ENCODE measurements at places on chromosomes 7 and 10.
A peak's percentile ranks its signal among the peaks of the same experiment; 100 is the strongest.

GRCh38 chr7:38702002-38702535 lies 70.9 kb upstream of the AMPH start:
- DNase-seq = no peak

GRCh38 chr10:34778237-34778636 lies 36.9 kb downstream of the PARD3 start:
- no peak for DNase-seq

DNA sequence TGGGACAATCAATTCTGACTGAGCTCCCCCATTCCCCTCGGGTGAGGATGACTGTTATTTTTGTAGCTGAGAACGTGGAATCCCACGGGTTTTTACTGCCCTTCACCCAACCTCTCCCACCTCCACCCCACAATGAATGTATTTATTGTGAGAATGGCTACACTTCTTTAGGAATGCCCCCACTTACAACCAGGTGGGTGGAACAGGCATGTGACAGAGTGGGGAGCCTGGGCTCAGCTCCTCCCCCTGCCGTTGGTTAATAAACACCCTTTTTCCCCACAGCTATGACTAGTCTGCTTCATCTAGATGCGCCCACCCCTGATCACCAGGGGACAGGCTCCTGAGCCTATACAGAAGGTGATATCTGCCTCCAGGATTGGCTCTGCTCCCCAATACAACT lies 2.0 kb downstream of the MRPL43 start:
- DNase-seq = no peak

DNA sequence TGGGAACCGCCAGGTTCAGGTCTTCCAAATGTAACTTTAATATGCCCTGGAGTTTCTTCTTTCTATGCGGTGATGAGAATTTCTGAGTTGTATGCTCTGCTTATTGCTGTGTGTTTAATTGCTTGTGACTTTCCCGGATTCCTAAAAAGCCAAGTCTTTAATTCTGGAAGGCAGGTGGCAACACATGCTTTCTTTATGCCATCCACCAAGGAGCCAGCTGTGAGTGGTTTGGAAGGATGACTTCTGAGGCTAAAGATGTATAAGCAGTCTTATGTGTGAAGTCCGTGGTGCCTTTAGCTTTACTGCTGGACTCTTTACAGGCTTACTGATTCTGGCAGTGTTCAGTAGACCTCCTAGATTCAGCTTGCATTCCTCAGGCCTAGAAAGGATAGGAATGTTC lies 3.1 kb downstream of the SDK1 start:
- no peak for DNase-seq

DNA sequence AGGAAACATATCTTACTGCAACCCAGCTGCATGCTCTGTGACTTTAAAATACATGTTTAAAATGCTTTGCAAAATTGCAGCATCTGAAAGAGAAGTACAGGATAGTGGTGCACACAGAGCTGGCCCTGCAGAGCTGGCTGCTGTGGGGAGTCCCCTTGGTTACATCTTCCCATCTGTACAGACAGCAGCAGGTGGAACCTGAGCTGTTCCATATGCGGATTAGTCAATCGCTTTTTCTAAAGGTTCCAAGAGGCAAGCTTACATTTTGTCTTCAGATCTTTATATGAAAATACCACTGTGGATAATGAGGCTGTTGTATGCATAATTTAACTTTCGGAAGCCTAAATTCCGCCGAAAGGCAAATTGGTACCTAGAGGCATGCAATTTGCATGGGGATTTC lies 444.1 kb downstream of the NRG3 start:
- no peak for DNase-seq

DNA sequence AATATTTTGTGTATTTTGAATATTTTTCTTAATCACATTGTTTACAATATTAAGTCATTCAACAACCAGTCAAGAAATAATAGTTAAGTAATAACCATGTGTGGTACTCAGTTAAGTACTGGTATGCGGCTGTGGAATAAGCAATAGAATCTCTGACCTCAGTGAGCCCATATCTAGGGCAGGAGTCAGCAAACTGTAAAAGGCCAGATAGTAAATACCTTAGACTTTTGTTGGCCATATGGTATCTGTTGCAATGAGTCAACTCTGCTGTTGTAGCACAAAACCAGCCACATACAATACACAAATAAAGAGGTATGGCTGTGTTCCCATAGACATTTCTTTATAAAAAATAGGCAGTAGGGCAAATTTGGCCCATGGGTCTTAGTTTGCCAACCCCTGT lies 311.6 kb upstream of the SEMA3A start:
- no peak for DNase-seq

DNA sequence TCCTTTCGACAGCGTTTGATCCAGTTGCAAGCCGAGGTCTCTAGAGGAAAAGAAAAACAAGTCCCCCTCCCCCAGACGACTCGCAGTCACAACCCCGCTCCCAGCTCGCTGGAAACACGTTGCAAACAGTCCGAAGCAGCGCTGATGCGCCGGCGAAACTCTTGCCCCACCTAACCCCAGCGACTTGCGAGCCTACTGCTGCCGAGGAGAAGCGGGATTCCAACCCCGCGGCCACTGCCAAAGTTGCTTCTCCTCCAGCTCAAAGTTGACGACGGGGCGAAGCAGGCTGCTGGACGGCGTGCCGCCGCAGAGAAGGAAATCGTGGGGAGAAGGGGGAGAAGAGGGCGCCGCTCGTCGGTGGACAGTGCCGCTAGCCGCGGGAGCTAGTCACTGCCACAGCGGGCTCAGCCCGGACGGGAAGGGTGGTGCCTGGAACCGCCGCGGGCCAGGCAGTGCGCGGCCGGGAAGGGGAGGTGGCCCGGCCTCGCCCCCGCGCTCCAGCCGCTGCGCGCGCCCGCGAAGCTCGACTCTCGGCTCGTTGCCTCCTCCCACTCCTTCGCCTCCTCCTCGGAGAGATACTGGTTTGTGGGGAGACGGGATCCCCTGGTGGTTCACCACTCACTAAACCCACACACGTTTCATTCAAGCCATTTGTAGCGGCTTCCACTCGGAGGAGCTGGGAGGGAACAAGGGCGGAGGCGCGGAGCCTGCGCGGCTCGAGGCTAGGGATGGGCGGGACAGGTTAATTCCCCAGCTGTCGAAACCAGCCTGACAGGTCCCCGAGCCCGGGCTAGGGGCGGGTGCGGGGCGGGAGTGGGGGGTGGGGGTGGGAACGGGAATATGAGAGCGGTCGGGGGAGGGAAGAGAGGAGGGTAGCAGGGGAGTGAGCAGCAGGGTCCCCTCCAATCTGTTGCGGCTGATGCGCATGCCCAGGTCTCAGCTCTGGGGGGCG lies at the start of gene GPR37:
Gene GPR37 (minus strand): TSS at position 392 of the 952 bp plus-strand sequence. CDS start 816 bp downstream, outside the sequence.
- DNase-seq = peak; percentile 59

DNA sequence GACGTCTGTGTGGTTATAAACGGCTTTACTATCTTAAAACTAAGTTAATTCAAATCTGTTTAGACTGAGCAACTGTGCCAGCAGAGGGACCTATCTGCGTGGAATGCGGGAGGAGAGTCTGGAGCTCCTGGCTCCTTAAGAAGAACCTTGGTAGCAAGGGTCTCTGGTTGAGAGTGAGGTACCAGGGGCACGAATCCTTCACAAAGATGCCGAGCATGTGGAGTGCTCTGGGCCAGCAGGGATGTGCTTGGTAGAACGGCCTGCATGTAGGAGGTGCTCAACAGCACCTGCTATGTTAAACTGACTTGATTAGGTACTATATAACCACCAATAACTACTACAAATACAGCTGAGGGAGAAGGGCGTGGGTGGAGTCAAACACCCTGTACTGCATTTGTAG lies 102.6 kb downstream of the VIPR2 start:
- DNase-seq = no peak

- DNase-seq = no peak
Observed at GRCh38 chr7:75963381-75963995, 30.9 kb downstream of the TMEM120A start.

DNA sequence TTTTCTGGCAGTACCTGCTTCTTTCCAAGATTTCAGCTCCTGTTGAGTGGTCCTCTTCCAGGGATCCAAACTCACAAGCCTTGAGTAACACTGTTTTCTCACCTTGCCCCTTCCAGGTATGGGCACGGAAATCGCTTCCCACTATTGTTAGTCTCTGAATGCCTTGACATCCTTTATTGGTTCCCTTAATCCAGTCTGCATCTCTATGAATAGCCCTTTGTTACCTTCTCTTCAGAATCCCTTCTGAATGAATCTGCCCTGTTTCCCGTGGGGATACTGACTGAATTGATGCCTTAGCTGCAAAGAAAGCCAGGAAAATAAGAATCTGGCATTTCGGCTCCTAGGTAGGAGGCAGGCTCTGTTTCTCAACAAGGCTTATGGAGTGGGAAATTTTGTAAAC lies 467.7 kb downstream of the PLXNA4 start:
- DNase-seq = no peak

DNA sequence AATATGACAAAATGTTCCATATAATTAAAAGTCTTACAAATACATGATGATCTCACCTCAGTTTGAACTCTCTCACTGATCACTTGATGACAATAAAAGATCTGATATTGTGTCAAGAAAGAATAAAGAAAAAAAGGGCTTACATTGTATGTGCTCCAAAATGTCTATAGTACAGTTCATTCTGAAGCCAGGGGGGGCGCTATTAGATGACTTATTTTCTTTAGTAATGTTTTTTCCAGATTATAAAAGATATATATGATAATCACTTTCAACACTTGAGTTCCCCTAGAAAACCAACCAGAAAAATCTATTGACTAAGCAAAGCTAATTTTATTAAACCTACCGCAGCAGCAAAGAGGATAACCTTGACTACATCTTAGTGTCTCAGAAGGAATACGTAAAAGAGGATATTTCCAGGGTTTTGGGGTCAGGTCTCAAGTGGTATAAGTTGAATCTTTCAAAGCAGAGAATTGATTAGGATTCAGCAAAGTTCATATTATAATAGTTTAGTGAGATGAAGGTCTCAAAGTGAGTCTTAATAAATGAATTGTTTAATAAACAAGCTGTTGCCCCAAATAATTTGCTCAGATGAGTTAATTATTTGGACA lies 55.8 kb downstream of the PTN start:
- peak; percentile 4 for DNase-seq

DNA sequence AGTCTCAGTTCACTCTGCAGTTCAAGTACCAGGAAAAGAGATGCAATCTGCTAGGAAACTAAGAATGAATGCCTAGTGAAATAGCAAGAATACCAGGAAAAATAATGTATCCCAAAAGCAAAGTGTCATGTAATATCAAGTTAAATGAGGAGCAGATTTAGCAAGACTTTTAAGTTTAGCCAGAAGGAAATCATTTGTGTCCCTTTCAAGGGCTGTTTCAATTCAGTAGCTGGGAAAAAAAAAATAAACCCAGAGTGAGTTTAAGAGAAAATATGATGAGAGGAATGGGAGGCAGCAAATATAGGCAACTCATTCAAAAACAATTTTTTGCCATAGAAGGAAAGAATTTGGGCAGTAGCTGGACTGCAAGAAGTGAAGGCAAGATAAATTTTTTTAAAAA lies 135.8 kb downstream of the DGKB start:
- no peak for DNase-seq

DNA sequence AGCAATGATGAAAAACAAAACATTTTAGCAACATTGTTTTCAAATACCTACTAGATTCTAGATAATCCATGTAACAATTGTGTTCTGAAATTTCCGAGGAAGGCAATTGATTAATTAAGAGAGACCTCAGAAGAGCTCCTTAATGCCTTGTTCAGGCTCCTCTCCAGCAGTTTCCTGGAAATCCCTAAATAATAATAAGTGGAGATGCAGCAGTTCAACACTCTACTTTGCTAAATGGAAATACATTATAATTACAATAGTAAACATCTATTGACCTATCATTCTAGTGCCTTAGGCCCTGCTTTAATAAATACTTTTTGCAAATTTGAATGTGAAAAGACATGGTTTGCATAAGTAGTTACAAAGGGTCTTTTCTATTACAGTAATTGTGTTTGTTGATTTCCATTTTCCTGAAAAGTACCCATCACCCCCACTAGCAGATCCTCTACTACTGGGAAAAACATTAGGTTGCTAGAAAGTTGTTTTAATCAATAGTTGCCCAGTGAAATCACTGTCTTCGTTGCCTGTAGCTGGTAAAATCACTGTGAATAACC lies 186.6 kb upstream of the STK17A start:
- DNase-seq = no peak

DNA sequence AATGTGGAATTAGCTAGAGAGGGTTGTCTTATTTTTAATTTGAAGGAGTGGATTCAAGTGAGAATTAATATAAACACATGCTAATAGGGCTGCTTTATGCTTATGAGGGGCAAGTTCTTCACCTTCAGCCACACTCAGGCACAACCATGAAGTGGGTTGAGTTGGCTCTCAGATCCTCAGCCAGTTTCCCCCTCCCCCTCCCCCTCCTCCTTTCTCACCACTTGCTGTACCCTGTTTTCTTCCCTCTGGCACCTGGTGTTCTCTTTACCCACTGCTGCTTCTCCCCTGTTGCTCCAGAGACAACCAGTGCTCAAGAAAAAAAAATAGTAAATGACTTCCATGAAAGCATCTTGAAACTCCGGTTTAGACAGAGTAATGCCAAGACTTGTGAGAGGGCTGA lies 1083.3 kb downstream of the CNTNAP2 start:
- no peak for DNase-seq

GRCh38 chr10:16505161-16505560 lies 16.5 kb downstream of the C1QL3 start:
- DNase-seq = no peak

DNA sequence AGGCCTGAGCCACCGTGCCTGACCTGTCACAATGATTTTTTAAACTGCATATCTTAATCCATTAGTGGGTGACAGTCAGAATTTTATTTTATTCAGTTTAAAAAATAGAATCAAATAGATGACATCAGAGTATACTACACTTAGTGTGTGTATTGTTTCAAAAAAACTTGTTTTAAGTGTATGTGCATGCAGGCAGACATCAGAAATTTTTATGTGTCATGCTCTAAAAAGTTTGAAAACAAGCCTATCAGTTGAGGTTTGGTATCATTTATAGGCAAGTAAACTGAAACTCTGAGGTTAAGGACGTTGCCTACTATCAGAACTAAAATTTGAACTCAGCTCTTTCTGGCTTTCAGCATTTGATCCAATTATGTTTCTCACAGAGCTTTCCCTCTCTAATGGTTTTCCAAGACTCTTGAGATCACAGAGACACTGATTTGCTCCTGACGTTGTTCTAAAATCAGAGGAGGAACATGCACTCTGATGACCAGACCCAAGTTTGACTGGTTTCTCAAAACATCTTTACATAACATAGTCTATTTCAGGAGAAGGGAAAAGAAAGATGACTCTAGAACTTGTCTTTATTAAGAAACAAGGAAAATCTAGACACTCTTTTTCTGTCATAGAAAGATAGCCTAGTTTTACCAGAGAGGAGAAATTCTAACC lies 188.6 kb downstream of the AUTS2 start:
- DNase-seq = peak; percentile 64
